ENCODE measurements at places on chromosomes 11 and 22. TPM values are rescaled to one million over a fixed set of nuclear protein-coding genes. Genes with fewer than 3 reads are reported as not detected.

DNA sequence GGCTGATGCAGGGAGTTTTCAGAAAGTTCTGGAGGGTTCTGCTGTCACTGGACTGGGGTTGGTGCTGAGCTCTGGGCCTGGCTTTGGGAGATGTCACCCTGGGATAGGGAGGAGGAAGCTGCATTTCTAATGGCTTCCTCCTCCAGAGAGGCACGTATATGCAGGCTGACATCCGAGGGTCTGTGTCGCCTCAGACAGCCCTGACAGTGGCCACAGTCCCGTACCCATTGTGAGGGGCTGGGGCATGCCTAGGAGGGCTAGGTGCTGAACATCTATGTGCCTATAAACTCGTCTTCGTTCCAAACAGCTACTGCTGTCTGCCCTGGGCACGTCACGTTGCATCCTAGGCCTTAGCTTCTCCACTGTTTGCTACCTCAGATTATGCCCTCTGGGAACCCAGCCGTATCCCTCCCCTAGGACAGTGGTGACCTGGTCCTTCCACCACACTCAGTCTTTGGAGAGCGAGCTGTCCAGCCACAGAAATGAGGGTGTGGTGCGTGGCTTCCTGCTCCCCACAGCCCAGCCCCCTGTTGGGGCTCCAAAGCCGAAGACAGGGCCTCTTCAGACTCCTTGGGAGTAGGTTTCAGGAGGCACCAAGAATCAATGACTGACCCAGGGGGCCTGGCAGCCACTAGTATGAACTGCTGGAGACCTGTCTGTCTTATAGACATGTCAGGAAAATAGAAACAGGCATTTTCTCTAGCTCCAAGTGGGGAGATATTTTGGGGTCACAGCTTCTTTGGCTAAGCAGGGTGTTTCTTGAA lies 26.4 kb downstream of the ADAMTS15 start:
- no peak for DNase-seq

- DNase-seq: no peak
Measured at GRCh38 chr11:43223026-43223425, 88.8 kb upstream of the API5 start.

DNA sequence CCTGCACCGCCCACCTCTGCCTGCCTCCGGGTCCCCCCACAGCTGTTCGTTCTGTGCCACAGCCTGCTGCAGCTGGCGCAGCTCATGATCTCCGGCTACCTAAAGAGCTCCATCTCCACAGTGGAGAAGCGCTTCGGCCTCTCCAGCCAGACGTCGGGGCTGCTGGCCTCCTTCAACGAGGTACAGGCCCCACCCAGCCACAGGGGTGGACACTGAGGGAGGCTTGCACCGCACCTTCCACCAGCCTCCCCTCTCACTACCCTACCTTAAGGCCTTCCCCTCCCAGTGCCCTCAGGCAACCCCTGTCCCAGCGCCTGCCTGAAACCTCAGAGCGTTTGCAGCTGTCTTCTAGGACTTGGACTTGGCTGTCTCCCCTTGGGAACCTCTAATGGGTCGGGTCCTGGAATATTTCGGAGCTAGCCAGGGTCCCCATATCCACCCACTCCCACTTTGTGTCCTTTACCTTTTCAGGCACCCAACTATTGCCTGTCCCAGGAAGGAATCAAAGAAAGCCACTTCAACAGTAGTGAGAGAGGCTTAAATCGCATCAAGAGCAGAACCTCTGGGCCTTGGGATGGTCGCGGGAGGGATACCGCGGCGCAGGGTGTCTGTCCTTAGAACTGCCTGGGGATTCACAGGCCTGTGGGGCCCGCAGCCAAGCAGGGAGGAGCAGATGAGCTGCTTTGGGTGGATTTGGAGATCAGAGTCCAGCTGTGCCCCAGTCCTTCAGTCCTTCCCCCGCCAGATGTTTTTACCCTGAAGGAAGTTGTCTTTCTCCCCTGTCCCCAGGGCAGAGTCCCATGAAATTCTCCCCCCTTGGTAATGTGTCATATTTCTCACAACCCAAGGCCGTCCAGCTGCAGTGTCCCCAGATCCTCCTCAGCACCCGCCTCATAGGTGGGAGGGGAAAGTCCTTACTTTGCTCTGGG lies 13.3 kb downstream of the SLCO2B1 start:
- DNase-seq: no peak

GRCh38 chr22:40238425-40239344 lies 61.0 kb downstream of the TNRC6B start:
- no peak for DNase-seq

DNA sequence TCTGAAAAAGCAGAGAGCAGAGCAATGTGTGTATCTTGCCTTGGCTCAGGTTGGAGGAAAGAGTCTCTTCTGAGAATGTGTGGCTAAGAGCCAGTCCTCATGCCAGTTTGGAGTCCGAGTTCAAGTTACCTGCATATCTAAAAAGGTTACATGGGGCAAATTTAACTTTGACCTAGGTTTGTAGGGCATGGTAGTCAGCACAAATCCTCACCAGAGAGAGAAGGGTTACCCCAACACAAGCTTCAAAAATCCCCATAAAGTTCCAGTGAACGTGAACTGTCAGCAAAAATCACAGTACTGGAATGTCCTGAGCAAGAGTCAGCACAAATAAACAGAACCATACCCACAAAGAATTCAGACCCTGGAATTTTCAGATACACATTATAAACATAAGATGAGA lies 13.8 kb downstream of the SDHD start:
- DNase-seq: no peak

- no peak for DNase-seq
Measured at GRCh38 chr11:125378571-125378970, 117.5 kb downstream of the FEZ1 start.

DNA sequence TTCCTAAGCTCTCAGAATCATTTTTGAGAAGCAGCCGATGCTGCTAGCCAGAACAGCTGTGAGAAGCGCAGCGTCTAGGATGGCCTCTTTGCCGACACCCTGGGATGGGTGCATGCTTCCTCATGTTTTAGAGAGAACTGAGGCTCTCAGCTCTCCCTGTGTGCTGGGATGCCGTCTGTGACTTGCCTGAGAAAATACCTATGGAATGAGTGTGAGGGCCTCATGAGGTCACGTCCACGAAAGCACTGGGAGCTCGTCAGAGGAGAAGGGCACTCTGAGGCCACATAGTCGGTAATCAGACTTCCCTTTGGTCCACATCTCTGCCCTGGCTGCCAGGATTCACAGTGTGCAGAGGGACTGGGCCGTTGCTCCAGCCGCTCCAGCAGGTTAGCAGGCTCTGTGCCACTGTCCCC lies 54.7 kb downstream of the MICAL3 start:
- DNase-seq: no peak

GRCh38 chr11:89321401-89321800 lies 143.7 kb downstream of the TYR start:
- no peak for DNase-seq

- DNase-seq: no peak
Measured at GRCh38 chr22:43928468-43928867, 4.9 kb downstream of the PNPLA3 start.

GRCh38 chr11:9874466-9874865 lies 210.6 kb downstream of the SWAP70 start:
- no peak for DNase-seq

DNA sequence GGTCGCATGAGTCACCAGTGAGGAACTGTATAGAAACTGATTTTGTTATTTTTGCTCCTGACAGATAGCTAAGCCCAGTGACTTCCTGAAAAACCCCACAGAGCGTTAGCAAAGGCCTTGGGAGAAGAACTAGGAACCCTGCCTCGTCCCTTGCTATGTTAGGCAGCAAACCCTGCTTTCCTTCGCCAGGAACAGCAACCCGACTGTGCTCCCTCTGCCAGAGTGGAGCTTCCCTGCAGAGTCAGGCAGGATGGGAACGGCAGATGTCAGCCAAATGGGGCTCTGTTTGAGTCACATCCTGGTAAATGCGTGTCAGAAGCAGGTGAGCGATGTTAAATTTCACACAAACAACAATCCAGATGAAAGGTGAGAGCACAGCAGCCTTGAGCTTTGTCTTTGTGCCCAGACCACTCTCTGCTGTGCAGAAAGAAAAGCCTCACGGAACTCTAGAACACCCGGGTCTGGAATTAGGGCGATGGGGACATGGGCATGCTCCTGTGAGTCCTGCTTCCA lies 186.6 kb downstream of the ADAMTS15 start:
- DNase-seq: no peak

DNA sequence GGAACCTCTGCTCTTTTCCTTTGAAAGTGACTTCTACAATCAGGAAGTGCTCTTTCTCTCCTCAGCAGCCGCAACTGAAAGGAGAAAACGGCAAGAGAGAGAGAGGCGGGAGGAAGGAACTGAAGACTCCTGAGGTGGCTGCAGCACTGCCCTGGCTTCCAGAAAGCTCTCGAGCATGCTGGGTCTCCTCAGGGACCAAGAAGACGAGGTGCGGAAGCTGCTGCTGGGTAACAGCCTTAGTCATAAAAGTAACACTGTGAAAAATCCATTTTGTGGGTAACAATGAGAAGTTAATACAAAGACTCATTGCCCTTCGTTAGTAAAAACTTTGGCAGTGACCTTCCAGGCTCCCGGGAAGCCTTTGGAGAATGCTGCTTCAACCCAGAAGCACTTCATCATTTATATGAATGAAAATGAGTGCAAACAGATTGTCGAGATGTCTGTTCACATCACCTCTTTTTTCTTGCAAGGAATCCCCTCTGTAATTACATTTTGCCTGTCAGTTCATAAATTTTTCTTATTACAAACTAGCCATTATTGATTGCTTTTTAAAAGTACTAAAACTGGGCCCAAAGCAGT lies 473.4 kb downstream of the SOX6 start:
- no peak for DNase-seq

- peak; percentile 53 for DNase-seq
Measured at GRCh38 chr11:129881570-129882170, 13.7 kb downstream of the NFRKB start.

The RCOR2 gene
- 6.5 TPM for total RNA-seq

The ELMOD1 gene
- total RNA-seq: not detected

The OR10A2 gene
- total RNA-seq: not detected

The PACSIN3 gene
- 18.1 TPM for total RNA-seq

All from K562 (cell line).